AG09319 (cell line): ENCODE measurements at places on chromosomes 6 and 20.

GRCh38 chr6:27700337-27700736 is 211.9 kb downstream of the OR2B2 start:
- DNase-seq, result no peak

GRCh38 chr20:53343448-53343847 is 250.2 kb downstream of the ZNF217 start:
- DNase-seq, result no peak

DNA sequence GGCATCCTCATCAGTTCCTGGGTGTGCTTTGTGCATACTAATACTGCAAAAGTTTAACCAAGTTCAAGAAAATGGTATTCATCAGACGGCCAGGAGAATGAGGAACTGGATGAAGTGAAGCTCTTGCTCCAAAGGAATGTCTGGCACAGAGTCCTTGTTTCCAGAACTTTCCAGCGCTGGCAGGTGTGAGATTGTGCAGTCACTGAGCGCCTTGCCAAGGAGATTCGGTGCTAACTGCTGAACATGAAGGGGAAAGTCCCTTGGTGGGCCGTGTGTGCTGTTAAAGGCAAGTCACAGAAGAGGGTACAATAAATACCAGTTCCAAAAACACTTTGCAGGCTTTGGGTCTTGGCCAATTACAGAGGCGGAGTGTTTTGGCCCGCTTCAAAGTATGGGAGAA is 262.3 kb upstream of the SOX4 start:
- DNase-seq, result no peak

- DNase-seq, result peak; percentile 8
These were observed 135.0 kb downstream of the CARMIL1 start for GRCh38 chr6:25414168-25414567.

- DNase-seq, result peak; percentile 14
These were observed 396.1 kb downstream of the PLCB1 start for GRCh38 chr20:8527998-8528723.

GRCh38 chr20:22729180-22729579 is 144.8 kb upstream of the FOXA2 start:
- no peak for DNase-seq

DNA sequence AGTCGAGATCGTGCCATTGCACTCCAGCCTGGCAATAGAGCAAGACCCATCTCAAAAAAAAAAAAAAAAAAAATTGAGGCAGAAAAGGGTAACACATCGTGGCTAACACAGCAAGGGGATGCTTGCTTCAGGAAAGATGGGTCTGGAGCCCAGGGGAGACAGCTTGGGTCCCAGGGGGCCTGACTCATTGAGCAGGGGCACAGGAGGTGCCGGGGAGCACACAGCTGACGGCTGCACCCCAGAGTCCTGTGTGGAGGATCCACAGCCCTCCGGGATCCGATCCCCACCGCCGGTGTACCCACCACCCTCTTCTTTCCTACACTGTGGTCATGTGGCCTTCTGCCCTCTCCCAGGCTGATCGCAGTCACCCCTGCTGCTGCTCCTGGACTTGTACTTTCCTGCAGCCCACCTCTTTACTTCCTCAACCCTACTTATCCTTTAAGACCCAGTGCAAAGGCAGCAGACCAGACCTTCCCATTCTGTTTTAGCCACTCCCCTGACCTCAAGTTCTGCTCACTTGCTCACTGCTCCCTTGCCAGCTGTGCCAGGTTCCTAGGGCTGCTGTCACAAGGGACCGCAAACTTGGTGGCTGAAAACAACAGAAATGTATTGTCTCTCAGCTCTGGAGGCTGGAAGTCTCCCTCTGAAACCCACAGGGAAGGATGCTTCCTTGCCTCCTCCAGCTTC is 17.6 kb upstream of the EZR start:
- DNase-seq, result no peak
